Cerebellar cortex (tissue), 1 donor: ENCODE measurements at places on chromosomes 16 and 17.

- DNase-seq: no peak
These were observed 102.6 kb downstream of the ZNF778 start for GRCh38 chr16:89319886-89320781.

- no peak for DNase-seq
These were observed 19.9 kb downstream of the PLEKHG4 start for GRCh38 chr16:67299269-67299668.

GRCh38 chr16:50839356-50839755 is 97.5 kb downstream of the CYLD start:
- DNase-seq: no peak

- DNase-seq: no peak
These were observed 8.6 kb downstream of the RIPOR1 start for GRCh38 chr16:67537270-67537635.

DNA sequence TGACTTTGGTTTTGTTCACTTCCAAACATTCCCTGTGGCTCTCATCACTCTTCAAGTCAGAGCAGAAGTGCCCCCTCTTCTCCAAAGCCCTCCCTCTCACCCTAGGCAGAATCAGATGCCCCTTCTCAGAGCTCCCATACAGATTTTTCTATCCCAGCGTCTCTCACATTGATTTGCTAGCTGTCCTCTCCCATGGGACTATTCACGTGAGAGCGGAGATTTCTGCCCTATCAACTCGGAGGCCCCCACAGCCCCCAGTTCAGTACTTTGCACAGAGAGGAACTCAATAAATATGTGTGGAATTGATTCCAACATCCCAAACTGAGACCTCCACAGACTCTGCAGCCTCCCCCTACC is 182.6 kb downstream of the C16orf78 start:
- no peak for DNase-seq

DNA sequence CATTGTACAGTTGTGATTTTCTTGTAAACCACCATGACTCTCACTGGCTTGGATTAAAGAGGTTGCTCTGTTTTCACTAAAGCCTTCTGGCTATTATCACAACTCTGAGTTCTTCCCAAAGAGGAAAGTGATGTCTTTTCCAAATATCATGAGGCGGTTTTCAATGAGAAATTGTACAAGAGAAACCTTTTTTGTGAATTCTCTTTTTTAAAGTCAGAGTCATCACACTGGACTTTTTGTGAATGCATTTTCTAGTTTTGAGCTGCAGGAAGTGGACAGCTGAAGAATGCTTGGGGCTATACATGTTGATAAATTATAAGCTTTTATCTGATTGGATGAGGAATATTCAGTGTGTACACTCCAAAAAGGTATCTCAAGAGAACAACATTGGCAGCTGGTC is 100.2 kb downstream of the PHKB start:
- no peak for DNase-seq

DNA sequence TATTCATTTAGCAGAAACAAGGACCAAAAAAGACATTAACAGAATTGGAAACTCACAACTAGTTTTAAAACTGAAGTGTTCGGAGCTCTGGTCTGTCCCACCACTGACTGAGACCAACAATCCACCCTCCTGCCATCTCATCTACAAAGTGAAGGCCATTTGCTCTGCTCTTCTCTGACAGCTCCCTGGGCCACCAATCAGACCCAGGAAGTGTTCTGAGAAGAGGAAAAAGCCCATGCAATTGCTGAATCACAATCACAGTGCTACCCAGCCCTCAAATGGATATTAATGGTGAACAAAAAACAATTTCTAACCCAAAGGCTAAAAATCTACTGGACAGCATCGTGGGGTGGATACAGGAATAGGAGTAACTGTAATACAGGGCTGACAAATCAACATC is 2.1 kb downstream of the RPL23 start:
- no peak for DNase-seq

DNA sequence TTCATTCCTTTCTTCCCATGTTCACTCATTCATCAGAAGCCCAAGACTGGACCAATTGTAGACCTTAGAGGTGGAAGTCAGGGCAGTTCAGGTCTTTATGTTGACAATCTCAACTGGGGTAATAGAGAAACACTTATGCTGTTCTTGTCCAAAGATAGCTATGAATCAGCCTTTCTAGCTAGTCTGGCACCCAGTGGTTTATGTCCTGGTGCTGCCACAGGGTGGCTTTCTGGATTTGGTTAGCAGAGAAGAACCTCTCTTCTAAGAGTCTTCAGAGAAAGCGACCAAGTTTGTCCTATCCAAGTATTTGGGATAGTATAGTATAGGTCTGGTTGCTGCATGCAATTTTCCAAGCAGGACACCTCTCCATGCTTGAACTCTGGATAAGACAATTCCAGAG is 83.3 kb downstream of the NOG start:
- no peak for DNase-seq

- DNase-seq: no peak
These were observed 16.8 kb upstream of the SUZ12 start for GRCh38 chr17:31919802-31920525.

DNA sequence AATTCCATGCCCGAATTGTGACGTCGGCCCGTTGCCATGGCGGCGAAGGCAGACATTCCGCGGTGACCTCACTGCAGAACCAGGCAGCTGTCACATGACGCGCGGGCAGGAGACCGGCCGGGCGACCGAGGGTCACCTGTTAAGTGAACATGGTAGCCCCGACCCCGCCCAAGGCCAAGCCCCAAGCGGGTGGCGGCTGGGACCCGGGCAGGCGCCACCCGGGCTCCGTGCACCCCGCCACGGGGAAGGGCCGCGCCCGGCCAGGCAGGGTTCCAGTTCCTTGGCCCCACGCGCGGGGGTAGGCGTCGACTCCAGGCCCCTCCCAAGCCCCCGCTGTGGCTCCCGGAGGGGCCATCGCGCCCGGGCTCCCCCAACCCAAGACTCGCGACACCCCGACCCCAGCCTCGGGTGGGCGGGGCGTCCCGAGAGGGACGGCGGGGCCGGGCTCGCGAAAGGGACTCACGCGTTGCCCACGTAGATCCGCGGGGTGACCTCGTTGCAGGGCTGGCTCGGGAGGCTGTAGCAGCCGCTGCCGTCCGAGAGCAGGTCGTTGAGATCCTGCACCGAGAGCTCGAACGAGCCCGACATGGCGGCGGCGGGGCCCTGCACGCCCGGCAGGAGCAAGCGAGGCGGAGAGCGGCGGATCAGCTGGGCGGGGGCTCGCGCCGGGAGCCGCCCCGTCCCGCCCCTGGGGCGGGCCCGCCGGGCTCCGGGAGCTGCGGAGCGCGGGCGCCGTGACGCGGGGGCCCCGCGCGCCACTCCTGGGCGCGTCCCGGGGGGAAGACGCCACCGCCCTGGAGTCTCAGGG is at the start of gene DUSP3:
TSS of gene DUSP3 (minus strand) at position 641 of the 808 bp plus-strand sequence. CDS start at position 588, 53 bp downstream.
- peak; percentile 94 for DNase-seq

DNA sequence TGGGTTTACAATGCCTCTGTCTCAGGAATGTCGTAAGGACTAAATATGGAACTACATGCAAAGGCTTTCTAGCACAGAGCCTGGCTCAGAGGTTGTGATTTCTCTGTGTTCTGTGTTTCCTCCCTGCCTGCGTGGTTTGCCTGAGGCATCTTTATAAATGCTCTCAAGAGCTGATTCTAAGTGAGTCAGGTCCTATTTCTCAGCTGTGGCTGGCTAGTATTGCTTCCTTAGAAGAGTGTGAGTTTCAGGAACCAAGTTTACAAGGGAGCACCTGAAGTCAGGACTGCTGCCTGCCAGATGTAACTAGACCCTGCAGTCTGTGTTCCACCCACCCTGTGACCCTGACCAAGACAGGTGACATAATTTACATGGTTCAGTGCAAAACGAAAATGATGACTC is 8.0 kb upstream of the CCL1 start:
- no peak for DNase-seq

- no peak for DNase-seq
These were observed 2.0 kb downstream of the HBZ start for GRCh38 chr16:154217-155030.

- no peak for DNase-seq
These were observed 9.0 kb upstream of the RHBDL3 start for GRCh38 chr17:32256701-32257019.

GRCh38 chr16:13324851-13325250 is 423.5 kb downstream of the SHISA9 start:
- no peak for DNase-seq

DNA sequence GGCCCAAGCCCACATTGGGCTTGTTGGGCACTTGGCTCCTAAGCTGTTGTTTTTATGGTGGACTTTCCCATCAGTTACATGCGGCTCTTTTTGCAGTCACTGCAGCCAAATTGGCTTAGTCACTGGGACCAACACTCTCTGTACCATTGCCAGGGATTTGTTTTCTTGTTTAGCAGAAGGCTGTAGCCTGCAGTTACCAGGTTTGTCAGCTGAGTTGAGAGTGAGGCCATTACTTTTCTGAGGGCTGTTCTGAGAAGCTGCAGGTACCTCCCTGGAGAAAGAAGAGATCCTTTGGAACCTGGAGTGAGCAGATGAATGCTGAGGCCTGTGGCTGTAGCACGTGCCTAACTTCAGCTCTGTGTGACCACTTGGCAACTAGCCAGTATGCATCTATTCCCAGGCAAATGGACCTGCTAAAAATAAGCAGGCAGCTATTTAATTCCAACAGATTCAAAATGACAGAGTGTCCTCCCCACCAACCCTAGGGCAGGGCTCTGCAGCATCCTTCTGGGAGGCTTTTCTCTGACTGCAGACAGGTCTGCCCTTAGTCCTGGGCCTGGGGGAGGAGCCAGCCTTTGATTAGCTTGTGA is 12.9 kb downstream of the AKAP1 start:
- DNase-seq: peak; percentile 88

GRCh38 chr17:74491626-74492025 is 25.2 kb downstream of the CD300A start:
- no peak for DNase-seq

GRCh38 chr16:74271872-74272271 is 24.7 kb upstream of the PSMD7 start:
- no peak for DNase-seq

DNA sequence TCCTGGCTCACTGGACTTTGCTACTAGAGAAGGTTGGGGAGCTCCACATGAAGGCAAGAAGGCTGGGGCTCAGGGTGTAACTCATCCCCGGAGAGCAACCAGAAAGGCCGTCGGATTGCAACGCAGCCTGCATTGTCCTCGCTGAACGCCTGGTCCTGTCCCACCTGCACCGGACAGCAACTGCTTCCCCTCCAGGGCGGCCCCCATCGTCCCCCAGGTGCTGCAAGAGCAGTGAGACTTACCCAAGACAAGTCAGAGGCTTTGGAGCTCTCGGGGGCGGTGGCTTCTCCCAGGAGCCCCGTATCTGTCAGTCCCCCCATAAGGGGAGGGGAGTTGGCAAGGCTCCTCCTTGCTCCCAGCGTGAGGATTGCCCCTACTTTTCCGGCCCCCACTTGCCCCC is 18.4 kb downstream of the METRNL start:
- DNase-seq: no peak

- DNase-seq: peak; percentile 53
These were observed 21.8 kb upstream of the FOXK2 start for GRCh38 chr17:82497483-82498405.

GRCh38 chr16:4884972-4885874 is 37.9 kb downstream of the UBN1 start:
- DNase-seq: no peak

- peak; percentile 37 for DNase-seq
These were observed 33.3 kb downstream of the MSI2 start for GRCh38 chr17:57289613-57290012.

DNA sequence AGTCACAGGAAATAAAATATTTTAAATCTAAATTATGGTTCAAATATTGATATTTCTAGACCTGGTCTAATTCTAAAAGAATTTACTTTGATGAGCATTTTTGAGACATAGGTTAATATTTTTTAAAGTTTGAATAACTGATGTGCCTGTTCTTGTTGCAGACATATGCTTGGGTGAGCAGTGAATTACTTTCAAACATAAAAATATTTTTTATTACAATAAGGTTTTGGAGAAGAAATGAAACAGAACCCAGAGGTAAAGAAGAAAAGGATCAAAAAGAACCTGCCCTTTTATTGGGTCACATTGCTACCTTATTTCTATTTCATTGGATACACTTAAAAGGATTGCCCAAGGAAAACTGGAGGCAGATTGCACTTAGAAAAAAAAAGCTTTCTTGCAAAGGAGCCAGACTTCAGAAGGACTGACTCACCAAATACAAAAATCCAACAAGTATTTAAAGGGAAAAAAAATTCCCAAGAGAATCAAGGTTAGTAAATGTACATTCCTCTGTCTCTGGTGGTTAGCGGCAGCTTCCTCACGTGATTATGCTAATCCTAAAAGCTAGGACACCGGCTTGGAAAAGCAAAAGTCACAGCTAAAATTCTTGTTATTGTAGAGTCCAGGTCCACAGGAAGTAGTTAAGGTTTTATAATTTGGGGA is 18.5 kb downstream of the ENPP7 start:
- no peak for DNase-seq

DNA sequence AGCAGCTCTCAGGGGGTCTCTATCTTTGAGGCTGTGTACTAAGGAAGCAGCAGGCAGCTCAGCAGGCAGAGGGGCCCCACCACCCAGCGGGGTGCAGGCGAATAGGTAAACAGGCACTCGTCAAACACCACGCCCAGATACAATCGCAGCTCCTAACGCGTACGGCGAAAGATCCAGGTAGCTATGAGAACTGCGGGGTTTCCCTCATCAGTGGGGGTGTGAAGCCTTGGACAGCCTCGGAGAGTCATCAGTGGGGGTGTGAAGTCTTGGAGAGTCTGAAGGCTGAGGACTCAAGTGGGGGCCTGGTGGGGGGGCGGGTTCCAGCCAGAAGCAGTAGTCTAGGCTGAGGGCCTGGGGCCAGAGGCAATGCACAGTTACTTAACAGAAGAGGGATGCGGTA is 69.0 kb downstream of the RTN4RL1 start:
- DNase-seq: no peak

DNA sequence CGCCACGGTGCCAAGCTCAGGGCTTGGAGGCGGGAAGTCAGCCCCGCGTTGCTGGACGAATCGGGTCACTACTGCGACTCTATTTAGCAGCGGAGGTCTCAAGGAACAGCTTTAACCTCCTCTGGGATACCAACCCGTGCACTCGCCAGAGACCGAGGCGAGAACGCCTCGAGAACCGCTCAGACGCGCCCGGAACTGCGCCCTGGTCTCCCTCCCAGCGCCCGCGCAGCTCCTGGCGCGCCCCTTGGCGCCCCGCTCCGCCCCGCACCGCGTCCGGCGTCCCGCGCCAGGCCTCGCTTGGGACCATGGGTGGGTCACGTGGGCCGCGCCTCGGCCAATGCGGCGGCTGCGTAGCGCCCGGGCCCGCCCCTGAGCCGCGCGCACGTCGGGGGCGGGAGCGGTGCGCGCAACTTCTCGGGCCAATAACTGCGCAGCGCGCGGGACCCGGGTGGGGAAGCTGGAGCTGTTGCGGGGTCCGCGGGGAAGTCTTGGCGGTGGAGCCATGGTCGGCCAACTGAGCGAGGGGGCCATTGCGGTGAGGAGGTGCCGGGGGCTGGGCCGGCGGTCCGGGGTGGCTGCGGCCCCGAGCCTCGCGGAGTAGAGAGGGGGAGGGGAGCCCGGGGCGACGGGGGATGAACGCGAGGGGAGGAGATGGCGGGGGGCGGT is at the start of the genes RPA1 and SMYD4:
TSS of gene RPA1 (plus strand) at position 414 of the 666 bp plus-strand sequence. CDS start at position 503, 89 bp downstream.
TSS of gene SMYD4 (minus strand) at position 311 of the 666 bp plus-strand sequence. CDS start 1,908 bp downstream, outside the sequence.
- DNase-seq: peak; percentile 84

- DNase-seq: no peak
These were observed 70.4 kb downstream of the MSI2 start for GRCh38 chr17:57326764-57327163.
